ENCODE measurements at places on chromosomes 2 and 18.

DNA sequence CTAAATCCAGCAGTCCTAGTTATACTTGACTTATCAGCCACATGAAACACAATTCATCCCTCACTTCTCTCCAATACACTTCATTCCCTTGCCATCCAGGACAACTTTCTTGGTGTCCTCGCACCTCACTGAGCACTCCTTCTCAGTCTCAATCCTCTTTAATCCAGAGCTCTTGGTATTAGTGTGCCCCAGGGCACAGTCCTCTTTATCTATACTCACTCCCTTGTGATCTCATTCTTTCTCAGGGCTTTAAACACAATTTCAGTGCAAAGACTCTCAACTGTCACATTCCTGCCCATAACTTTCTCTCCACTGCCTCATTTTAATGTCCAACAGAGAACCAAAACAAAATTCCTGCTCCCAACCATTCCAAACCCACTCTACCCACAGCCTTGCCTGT, 60.8 kb upstream of the SPOPL start:
- no peak for DNase-seq

GRCh38 chr2:85459771-85460170, 41.3 kb downstream of the SH2D6 start:
- DNase-seq, result no peak

- no peak for DNase-seq
These were observed 89.8 kb downstream of the CCBE1 start for GRCh38 chr18:59607471-59607870.

- no peak for DNase-seq
These were observed 413.8 kb upstream of the RAB6C start for GRCh38 chr2:129565551-129566109.

DNA sequence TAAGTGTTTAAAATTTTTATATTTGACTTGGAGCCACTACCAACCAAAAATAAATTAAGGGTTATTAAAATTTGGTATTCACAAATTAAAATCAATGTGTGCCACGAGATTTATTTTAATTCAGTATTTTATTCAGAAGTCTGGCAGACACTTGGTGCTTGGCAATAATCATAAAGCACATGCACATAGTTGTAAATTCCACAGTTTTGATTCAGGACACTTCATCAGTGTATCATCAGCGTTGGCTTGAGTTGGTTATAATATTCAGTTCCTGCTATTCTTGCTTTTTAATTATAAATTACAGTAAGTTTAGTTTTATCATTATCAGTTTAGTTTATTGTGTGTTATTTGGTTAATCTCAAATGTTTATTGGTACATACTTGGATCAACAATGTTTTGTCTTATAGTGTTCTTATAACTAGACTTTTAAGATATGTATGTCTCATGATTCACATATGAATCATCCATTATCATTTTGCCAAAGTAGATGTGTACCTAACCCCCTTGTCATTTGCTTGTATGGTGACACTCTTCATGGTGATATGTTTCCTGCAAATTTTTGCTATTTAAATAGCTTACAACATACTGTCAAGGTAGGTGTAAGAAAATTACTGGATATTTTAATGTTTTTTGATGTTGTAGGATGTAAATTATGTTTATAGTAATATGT, 237.9 kb downstream of the BABAM2 start:
- no peak for DNase-seq

DNA sequence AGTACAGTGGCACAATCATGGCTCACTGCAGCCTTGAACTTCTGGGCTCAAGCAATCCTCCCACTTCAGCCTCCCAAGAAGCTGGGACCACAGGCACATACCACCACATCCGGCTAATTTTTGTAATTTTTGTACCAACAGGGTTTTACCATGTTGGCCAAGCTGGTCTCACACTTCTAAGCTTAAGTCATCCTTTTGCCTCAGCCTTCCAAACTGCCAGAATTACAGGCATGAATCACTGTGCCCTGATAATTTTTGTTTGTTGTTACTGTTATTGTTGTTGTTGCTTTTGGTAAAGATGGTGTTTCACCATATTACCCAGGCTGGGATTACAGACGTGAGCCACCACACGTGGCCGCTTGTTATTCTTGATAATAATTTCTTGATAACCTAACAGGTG, 10.5 kb upstream of the COBLL1 start:
- DNase-seq, result no peak

- no peak for DNase-seq
These were observed 706.6 kb downstream of the CBLN2 start for GRCh38 chr18:71837547-71837946.

DNA sequence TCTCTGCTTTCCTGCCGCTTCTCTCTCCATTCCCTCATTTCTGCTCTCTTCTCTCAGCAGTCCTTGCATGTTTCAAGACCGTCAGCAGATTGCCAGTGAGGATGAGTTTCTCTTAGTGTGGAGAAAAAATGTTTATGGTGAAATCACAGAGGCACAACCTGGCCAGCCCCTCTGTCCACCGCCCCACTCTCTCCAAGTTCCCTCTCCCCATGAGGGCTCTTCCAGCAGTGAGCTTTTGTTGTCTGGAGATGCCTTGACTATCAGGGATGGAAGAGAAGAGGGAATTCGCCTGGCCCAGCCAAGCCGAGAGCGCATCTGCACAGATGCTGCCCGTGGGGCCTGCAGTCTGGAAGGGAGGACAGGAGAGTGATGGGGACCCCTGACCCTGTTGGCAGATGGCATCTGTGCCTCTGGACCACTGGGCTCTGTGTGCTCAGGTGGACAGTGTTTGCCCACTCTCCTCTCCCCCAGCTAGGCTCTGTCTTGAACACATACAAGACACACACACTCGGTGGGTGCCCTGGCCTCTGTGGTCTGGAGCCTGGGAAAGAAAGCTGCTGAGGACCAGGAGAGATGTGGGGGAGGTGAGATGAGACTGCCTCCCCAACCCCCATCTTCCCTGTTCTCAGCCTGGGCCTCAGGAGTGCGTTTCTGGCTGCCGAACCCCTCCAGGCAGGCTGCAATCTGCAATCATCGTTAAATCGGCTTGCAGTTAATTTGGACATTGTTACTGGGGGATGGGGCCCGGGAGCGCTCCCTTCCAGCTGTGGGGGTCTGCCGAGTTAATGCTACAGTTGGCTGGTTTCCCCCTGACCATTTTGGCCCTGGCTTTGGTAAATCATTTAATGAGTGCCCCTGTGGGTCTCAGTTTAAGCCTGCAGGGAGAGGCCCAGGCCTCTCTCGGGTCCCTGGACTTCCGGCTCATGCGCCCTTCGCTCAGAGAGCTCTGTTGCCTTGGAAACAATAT, 4.5 kb downstream of the ITM2C start:
- DNase-seq, result no peak

DNA sequence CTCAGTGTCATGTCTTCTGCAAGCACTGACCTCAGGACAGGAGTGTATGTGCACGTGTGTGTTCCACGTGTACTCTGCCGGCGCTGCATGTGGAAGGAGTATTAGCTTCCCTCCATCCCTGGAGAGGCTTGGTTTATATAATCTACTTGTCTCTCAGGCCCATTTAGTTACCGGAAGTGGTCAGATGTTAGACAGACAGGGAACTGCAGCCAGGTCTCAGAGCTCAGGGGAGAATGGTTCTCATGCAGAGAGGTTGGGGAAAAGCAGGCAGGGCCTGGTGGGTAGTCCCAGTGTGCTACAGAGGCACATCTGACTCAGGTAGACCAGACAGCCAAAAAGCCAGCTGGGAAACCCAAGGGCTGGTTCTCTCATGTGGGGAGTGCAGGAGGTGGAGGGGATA, 167.9 kb downstream of the CTIF start:
- DNase-seq, result no peak

GRCh38 chr2:220452561-220452960, 825.1 kb downstream of the SLC4A3 start:
- no peak for DNase-seq

GRCh38 chr2:68916226-68916625, 36.5 kb downstream of the GKN2 start:
- no peak for DNase-seq

- DNase-seq, result peak; percentile 5
These were observed 101.3 kb downstream of the LOXHD1 start for GRCh38 chr18:46555724-46556123.

- DNase-seq, result no peak
These were observed 82.4 kb downstream of the DDX1 start for GRCh38 chr2:15673919-15674636.

- DNase-seq, result no peak
These were observed 313.7 kb downstream of the CYP26B1 start for GRCh38 chr2:71833855-71834560.

DNA sequence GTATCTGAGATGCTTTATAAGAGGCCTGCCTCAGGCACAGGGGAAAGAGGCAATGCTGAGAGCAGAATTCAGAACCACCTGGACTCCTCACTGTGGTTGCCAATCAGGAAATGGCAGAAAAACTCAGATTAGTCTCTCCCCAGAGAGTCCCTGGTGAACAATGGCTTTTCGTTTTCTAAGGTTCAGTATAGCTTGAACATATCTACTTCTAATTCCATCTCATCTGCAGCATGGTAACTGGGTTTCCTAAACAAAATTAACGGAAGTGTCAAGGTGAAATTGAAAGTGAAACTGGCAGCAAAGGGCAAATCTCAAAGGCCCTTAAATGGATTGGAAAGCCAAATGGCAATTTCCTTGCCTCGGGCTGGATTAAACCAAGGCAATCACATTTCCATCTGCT, 480.2 kb upstream of the ACVR2A start:
- no peak for DNase-seq

All from GDM1 (cell line).